ENCODE measurements at places on chromosomes 6 and 20. TPM values are rescaled to one million over a fixed set of nuclear protein-coding genes. Genes with fewer than 3 reads are reported as not detected.

Gene RAD21L1
- total RNA-seq, result not detected

Gene SAMD5
- total RNA-seq, result not detected

Gene PKIB
- 0.52 TPM for total RNA-seq

Gene DEFB115
- not detected for total RNA-seq

Gene SLC25A27
- 1.5 TPM for total RNA-seq

Gene AIF1
- total RNA-seq, result 157 TPM

Gene PGBD1
- 3.4 TPM for total RNA-seq

Gene PEX6
- total RNA-seq, result 15.2 TPM

Gene DEFB124
- not detected for total RNA-seq

Gene SMLR1
- not detected for total RNA-seq

Gene ALDH8A1
- 1.8 TPM for total RNA-seq

Gene GPANK1
- total RNA-seq, result 33.3 TPM

Gene NR2E1
- total RNA-seq, result not detected

Gene GINS1
- 33.9 TPM for total RNA-seq

Gene HLA-DQA1
- total RNA-seq, result 5.3 TPM

Gene MUC21
- not detected for total RNA-seq

Gene NCOA5
- total RNA-seq, result 27.3 TPM

Gene MUCL3
- not detected for total RNA-seq

Gene MTFR2
- 28.4 TPM for total RNA-seq

Gene SLC35D3
- total RNA-seq, result not detected

Gene LHFPL5
- not detected for total RNA-seq

Gene SLC22A2
- total RNA-seq, result not detected

Gene SOBP
- total RNA-seq, result 0.70 TPM

Gene SRSF3
- 589 TPM for total RNA-seq

Gene SIM1
- total RNA-seq, result not detected

Gene ZBTB46
- 0.04 TPM for total RNA-seq

Gene GCM1
- total RNA-seq, result not detected

Gene EDN3
- not detected for total RNA-seq

Gene ID1
- 0.37 TPM for total RNA-seq

Gene CD24
- 0.48 TPM for total RNA-seq

Gene PCIF1
- total RNA-seq, result 30.2 TPM

Gene KHDC3L
- not detected for total RNA-seq

Gene GPLD1
- 0.74 TPM for total RNA-seq

Gene ZSWIM3
- total RNA-seq, result 3.5 TPM

Gene RCAN2
- not detected for total RNA-seq

Gene CALHM4
- total RNA-seq, result not detected

Gene CTAGE9
- not detected for total RNA-seq

Gene DLK2
- 0.78 TPM for total RNA-seq

Gene NHSL1
- total RNA-seq, result 0.68 TPM

Gene ESR1
- total RNA-seq, result 1.1 TPM

Gene KCNS1
- 0.70 TPM for total RNA-seq

Gene FAM217A
- total RNA-seq, result not detected

Gene TSHZ2
- 0.74 TPM for total RNA-seq

Gene XKR7
- 0.04 TPM for total RNA-seq

Gene PRSS35
- total RNA-seq, result not detected

Gene VGLL2
- total RNA-seq, result not detected

Gene SLC44A4
- total RNA-seq, result not detected

Gene TTBK1
- 0.14 TPM for total RNA-seq

Gene DEFB132
- total RNA-seq, result not detected

Gene SOX18
- not detected for total RNA-seq

Gene RAMACL
- 0.22 TPM for total RNA-seq

Gene ASIP
- not detected for total RNA-seq

Gene FOXQ1
- not detected for total RNA-seq

Gene MRAP2
- total RNA-seq, result not detected

Gene SSTR4
- total RNA-seq, result not detected

Gene ECT2L
- not detected for total RNA-seq

Gene PNLDC1
- total RNA-seq, result not detected

Gene DNAH8
- not detected for total RNA-seq

Gene SLC35F1
- 0.08 TPM for total RNA-seq
